Large intestine (tissue), 12 donors: ENCODE measurements at places on chromosomes 16 and 17.

GRCh38 chr16:19515757-19516156 lies 6.1 kb downstream of the GDE1 start:
- peak; percentile 70 for DNase-seq

DNA sequence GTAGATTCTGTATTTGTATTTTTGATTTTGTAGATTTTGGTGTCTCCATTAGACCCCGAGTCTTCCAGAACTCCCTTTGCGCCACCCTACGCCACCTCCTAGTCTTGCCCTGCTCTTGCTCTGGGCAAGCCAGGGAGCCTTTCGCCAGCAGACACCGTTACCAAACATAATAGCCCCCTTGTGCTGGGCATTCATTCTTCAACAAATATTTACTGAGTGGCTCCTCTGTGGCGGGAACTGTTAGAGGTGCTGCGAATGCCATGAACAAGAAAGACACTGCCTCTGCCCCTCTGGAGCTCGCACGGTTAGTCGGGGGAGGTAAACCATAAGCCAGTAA lies 841 bp upstream of the GPT2 start:
- DNase-seq = no peak

DNA sequence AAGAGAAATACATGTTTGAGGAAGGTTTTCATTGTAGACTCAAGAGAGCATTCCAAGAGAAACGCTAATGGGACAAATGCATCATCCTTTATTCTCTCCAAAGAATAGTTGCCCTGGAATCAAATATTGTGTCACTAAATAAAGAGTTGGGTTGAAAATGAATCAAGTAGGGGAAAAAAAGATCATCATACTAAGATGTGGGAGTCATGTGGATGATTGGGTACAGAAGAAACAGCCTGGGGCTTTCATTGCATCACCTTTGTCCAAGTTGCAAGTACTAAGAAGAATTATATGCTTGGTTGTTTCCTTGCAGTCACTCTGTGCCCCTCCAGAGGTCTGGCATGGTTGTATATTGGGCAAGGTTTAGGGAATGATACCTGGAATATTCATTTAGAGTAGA lies 658.9 kb downstream of the TOX3 start:
- no peak for DNase-seq

DNA sequence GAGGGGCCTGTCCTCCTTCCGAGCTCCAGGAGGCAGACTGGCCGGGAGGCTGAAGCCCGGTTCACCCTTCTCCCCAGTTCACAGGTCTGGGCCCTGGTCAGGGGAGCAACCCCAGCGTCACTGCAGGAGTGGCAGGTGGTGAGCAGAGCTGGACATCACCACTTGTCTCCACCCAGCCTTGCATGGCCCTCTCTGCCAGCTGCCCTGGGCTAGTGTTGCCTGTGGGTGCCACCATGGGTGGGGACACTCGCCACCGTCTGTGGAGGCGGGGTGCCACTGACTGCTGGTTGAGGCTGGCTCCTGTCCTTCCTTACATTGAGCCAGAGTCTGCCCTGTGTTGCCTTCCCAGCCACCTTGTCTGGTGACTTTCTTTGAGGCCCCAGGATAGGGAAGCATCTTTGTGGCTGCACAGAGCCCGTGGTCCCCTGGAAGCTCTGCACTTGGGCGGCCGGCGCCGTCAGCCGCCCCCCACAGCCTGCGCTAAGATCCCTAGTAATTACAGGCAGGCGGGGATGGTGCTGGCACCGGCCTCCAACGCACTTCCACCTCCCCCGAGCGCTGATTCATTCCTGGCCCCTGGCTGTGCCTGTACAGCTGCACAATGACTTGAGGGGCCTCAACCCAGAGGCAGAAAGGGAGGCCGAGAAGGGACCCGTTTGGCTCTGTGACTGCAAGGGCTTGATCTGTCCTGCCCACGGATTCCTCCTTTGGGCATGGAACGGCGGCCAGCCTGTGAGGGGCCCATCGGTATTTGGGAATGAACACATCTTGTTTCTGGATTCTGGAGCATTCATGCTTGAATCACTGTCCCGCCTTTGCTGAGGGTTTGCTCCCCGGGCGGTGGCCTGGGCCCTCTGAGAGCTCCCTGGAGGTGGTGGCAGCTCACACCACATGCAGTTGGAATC lies 5.2 kb downstream of the BAIAP2 start:
- DNase-seq = no peak

DNA sequence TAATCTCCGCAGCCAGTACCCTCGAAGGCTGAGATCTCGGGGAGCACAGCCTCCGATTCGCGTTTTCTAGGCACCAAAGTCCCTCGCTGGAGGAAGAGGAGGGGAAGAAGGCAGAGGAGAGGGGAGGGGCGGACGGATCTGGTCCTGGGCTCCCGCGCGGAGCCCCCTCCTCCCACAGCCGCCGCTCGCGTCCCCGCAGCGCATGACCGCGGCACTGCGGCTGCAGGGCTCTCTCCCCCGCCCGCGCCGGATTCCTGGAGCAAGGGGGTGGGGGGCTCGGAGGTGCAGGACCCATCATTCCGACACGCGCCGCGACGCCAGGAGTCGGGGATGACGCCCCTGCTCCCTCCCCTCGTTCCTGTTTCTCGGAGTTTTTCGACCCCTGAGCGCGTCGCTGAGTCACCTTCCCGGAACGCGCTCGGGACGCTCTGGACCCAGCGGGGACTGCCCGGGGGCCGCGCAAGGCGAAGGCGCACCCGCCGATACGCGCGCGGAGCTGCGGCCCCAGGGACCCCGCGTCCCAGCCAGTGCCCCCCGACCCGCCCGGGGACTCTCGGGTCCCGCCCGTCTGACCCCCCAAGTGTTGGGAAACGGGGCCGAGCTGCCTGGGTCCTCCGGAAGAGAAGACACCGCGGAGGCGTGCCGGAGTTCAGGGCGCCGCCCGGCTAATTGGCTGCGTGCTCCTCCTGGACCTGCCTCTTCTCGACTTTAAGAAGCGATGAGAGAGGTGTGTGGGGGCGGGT lies 1.4 kb upstream of the SPHK1 start:
- no peak for DNase-seq

- DNase-seq = peak; percentile 71
These were observed 116.6 kb downstream of the ZNF18 start for GRCh38 chr17:11880714-11881113.

DNA sequence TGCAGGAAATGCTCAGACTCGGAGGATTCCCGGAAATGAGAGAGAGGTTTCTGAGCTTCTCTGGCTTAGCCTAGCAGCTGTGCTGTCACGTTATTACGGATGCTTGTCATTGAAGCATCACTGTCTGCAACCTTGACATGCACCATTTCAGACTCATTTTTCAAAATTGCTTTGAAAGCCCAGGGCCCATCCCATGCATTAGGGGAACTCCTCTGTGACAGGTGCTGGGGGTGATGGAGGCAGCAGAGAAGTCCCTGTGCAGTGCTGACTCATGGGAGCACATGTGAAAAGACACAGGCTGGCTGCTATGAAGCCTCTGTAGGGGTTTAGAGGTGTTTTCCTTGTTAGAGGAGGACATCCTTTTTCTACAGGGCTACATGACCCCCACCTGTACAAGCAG lies 214.0 kb upstream of the MPHOSPH6 start:
- DNase-seq = no peak

- no peak for DNase-seq
These were observed 309.2 kb downstream of the MAP2K6 start for GRCh38 chr17:69723741-69724140.

GRCh38 chr17:30421592-30421991 lies 42.9 kb downstream of the CPD start:
- DNase-seq = no peak

- peak; percentile 29 for DNase-seq
These were observed 981 bp downstream of the BEAN1 start for GRCh38 chr16:66427871-66428681.

- no peak for DNase-seq
These were observed 31.8 kb upstream of the MMP2 start for GRCh38 chr16:55447231-55447630.

GRCh38 chr16:75044800-75045361 lies 46.1 kb downstream of the ZNRF1 start:
- DNase-seq = no peak

DNA sequence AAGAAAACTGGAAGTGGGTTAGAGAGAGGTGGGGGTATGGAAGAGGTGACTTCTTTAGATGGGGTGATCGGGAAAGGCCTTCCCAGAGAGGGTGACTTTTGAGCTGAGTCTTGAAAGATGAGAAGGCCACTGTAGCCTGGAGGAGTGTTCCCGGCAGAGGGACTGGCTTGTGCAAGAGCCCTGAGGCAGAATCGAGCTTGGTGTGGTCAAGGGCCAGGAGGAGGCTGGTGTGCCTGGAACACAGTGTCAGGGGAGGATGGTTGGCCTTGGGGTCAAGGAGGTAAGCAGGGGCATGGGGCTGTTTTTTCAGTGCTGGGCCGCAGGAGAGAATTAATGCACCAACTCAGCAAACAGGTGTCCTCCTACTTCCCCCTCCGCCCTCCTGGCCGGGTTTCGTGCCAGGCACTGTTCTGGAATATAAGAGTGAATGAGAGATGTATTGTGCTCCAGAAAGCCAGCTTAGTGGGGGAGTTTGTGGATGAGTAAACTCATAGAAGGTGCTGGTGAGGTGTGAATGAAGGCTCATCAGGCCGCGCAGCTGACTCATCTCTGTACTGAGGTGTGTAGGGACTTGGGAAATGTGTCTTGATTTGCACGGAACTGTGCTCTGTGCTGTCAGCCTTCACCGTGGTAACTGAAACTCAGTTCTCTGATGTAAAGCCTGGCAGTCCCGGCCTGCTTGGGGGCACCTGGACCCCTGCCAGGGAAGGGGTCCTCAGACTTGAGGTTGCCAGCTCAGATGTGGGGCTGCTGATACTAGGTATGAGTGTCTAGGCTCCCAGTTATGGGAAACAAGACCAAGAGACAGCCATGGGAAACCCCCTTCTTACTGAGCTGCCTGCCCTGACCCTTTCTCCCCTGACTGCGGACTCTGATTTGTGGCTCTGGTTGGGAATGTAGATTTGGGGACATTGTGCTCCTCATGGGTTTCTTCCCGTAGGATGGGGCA lies 15.3 kb downstream of the KSR1 start:
- DNase-seq = no peak

DNA sequence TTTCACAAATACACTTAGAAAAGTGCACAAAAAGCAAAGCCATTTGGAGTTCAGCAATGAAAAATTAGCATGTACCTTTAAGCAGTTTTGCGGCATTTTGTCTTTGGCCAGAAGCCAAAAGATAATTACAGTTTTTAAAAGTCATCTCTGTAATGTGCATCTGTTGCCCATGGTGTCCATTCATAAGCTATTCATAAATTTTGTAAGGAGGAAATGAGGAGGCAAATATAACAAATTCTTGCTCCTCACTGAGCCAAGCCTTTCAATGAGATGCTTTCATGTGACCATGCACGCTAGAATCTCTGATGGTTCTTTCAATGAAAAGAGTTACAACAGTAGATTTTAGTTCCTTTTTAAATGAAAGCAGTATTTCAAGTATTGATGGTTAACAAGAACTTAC lies 247.1 kb upstream of the MON1B start:
- no peak for DNase-seq

DNA sequence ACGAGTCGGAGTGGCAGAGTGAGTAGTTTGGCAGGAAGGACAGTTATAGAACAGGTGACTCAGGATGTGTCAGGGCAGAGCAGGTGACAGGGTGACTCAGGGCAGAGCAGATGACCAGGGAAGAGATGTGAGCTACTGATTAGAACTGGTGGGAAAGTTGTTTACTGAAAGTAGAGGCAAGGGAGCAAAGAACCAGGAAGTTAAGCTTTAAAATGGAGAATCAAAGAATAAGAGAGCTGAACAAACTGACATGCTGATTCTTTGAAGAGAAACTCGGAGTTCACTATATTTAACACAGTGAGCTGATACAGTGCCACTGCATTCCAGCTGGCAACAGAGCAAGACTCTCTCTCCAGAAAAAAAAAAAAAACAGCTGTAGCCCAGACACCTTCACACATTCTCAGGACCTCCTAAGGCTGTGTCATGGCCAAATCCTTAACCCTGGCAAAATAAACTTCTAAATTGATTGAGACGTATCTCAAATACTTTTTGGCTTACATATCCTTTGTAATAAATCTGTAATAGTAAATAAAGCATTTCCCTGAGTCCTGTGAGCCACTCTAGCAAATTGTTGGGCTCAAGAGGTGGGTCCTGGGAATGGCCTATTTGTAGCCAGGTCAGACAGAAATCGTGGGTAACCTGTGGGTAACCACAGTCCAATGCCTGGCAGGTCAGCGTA lies 12.3 kb upstream of the UBE2I start:
- peak; percentile 88 for DNase-seq
